GM20000 (cell line): ENCODE measurements at places on chromosomes 11 and 22.

DNA sequence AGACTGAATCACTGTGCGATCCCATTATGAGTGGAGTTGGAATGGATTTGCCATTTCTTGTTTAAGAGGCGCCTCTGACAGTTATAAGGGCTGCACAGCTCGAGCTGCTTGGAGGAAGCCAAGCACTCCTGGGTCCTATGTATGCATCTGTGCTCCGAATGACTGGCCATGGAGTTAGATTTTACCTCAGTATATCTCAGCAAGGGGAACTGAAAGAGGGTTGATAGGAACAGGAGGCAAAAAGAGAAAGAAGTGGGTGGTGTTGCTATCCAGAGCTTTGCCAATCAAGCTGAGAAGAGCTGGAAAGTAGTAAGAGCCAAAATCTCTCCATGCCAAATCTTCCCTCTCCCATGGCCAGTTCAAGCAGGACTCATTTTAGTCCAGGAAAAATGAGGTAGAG lies 632.0 kb upstream of the KIRREL3 start:
- DNase-seq, result no peak

- DNase-seq, result no peak
Measured at GRCh38 chr11:65501472-65502273, 2.8 kb downstream of the MALAT1 start.

- no peak for DNase-seq
Measured at GRCh38 chr11:113506893-113507292, 31.7 kb upstream of the DRD2 start.

- DNase-seq, result no peak
Measured at GRCh38 chr11:117716521-117717440, 80.2 kb downstream of the DSCAML1 start.

- no peak for DNase-seq
Measured at GRCh38 chr11:77086521-77087472, 15.8 kb upstream of the OMP start.

DNA sequence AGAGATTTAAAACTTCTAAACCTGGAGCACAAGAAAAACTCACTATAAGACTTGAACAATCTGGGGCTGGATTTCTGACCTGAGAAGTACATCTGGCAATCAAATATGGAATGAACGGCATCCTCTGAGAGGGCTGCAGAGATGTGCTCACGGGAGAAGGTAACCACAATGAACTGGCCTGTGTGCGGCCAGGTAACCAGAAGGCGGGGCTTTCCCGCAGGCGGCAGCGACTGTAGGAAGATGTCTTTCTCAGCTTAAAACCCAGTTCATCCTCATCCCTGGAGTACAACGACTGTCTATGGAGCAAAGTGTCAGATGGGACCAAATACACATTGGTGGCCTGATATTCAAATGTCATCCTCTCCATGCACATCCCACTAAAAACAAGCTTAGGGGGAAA lies 24.5 kb downstream of the MICAL3 start:
- DNase-seq, result no peak

- DNase-seq, result no peak
Measured at GRCh38 chr11:34827228-34827627, 89.0 kb downstream of the APIP start.

DNA sequence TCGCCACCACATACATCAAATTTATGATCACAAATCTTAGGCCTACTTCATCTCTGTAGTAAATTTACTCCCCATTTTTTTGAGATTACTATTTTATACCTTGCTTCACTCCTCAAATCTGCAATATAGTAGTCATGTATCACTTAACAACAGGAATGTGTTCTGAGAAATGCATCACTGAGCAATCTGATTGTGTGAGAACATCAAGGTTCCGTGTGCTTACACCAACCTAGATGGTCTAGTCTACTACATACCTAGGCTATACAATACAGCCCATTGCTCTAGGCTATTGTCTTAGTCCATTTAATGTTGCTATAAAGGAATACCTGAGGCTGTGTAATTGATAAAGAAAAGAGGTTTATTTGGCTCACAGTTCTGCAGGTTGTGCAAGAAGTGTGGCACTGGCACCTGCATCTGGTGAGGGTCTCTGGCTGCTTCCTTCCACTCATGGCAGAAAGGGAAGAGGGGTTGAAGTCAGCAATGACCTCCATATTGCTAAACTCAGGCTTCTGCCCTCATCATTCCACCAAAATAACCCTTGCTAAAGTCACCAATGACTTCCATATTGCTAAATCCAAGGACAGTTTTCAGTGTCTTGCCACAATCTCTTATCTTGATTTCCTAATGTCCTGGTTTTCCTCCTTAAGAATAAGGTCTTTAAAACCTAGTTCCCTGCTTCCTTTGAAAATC lies 140.3 kb downstream of the RBFOX2 start:
- DNase-seq, result no peak

DNA sequence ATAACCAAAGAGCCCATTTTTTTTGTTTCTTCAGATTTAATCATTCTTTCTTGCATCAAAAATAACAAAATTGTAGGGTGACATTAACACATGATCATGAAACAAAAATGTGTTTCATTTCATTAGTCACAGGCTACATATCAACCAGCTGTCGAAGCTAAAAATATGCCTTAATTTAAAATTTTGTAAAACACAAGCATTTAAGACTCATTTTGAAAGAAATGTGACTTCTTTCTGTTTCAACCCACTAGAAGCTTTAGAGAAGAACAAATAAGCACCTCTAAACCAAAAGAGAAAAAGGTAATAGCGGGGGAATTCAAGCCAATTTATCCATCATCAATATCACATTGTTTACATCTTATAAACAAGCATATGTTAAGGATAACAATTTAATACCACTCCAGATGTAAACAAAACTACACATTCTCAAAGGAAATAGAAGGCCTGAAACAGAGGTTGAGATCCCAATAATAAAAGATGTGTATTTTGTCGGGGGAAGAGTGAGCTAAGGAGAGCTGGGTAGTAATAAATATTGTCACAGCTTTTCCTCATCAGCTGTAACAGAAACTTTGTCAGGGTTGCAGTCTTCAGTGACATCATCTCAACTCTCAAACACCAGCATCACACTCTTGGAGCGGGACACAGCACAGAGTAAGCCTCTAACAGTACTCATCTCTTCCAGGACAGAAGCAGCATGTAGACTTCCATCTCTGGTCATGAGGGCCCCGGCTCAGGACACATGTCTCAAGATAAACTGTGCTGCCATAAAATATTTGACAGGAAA lies 42.0 kb downstream of the ALG9 start:
- DNase-seq, result peak; percentile 53

DNA sequence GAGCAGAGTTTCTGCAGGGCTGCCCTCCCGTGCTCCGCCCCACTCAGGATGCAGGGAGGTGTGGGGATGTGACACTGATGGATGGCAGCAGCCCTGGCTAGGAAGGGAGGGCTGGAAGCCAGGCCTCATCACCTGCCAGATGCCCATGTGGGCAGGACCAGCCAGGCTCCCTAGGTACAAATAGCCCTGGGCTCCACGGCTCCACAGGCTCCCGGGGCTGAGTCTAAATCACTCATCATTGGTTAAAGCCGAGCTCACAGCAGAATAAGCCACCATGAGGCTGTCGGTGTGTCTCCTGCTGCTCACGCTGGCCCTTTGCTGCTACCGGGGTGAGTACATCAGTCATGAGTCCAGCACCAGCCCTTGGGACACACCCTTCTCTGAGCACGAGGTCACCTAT lies at the start of gene SCGB1D1:
TSS of gene SCGB1D1 (plus strand) at position 206 of the 400 bp plus-strand sequence. CDS start at position 275, 69 bp downstream.
- no peak for DNase-seq

DNA sequence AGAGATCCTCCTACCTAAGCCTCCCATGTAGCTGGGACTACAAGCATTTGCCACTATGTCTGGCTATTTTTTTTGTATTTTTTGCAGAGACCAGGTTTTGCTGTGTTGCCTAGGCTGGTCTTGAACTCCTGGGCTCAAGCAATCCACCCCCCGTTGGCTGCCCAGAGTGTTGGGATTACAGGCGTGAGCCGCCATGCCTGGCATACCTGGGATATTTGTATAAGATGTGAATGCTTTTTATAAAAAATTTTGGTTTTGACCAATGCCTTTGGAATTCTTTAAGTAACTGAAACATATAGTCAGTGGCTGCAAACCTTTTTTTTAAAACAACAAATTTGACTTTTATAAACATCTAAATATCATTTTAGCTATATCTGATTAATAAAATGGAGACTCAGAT lies 42.4 kb downstream of the ADAMTS8 start:
- DNase-seq, result no peak

- no peak for DNase-seq
Measured at GRCh38 chr22:37618072-37618656, 9.5 kb downstream of the GGA1 start.

DNA sequence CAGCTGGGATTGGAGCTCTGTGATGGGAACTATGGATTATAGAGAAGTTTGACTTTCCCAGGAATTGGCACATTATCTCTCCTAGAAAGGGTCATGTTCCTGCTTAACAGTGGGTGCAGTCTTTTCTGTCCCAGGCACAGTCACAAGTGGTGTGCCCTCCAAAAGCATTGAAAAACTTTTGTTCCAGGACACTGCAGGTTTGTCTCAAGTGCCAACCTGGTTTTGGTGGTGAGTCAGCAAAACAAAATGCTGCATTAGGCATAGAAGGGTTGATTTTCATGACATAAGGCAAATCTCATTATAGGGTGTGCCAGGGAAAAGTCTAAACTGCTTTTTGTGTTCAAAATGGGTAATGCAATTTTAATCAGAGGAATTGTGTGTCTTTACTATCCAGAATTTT lies 4.9 kb downstream of the HTATIP2 start:
- no peak for DNase-seq

GRCh38 chr11:121540627-121541026 lies 87.9 kb upstream of the SORL1-AS1 start:
- DNase-seq, result no peak

- no peak for DNase-seq
Measured at GRCh38 chr11:128294671-128295050, 292.7 kb downstream of the ETS1 start.
